ENCODE measurements at places on chromosomes 5 and 9.
A peak's percentile ranks its signal among the peaks of the same experiment; 100 is the strongest.

DNA sequence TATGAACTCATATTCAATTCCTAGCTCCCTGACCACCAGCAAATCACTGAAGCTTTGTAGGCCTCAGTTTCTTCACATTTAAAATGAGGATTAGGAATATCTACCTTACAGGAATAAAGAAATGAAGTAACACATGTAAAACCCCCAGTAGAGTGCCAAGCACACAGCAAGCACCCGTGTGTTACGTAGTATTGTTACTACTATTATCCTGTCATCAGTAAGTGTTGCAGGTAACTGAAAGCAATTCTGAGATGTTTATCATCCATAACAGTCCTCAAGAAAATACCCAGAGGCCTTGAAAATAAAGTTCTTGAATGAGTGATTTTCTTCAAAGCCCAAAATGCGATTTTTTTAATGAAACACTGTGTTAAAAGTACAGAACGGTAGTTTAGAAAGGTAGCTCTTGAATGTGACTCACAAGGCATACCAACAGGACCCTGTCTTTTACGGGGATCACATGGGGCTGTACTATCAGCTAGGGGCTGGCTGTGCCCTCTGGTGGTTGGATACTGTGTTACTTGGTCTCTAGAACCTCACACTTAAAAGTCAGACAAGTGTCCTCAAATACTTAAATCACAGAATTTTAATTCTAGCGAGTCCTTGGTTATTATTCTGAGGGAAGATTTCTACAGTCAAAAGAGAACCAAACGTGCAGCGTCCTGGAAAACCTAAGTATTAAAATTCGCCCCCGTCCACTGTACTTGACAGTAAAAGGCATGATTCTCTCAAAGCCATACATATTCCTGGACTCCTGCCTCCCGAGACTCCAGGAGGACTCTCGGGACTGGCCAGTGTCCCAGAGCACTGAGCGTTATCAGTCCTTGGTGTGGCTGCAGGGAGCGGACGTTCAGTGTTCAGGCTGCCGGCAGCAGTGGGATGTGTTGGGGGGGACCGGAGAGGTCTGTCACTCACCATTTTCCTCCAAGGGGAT lies 725 bp downstream of the NDUFB6 start:
- DNase-seq: peak; percentile 21

DNA sequence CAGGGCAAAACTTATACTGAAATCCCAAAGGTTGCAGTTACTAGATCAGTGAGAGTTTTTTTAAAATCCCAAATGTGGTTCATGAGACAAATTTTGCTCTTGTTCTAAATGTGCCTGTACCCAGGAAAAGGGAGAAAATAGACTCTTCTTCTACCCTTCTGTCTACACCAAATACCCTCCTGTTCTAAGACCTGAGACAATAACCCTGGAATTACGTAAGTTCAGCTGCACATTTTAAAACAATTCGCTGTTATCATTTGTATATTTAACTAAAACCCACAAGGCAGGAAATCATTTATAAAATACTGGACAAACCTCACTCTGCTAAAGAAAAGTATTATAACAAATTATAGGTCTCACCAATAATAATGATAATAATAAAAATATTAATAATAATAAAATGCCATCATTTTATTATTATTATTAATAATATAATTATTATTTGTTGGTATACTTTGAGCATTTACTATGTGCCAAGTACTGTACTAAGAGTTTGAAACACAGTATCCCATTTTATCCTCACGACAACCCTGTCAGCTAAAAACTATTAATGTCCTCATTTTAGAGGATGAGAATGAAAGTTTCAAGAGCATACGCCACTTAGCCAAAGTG lies 49.8 kb upstream of the AFAP1L1 start:
- no peak for DNase-seq

GRCh38 chr5:12661617-12662370 lies 757.5 kb upstream of the CTNND2 start:
- DNase-seq: no peak

- DNase-seq: no peak
These were observed 93.5 kb downstream of the GLDC start for GRCh38 chr9:6552033-6552432.

DNA sequence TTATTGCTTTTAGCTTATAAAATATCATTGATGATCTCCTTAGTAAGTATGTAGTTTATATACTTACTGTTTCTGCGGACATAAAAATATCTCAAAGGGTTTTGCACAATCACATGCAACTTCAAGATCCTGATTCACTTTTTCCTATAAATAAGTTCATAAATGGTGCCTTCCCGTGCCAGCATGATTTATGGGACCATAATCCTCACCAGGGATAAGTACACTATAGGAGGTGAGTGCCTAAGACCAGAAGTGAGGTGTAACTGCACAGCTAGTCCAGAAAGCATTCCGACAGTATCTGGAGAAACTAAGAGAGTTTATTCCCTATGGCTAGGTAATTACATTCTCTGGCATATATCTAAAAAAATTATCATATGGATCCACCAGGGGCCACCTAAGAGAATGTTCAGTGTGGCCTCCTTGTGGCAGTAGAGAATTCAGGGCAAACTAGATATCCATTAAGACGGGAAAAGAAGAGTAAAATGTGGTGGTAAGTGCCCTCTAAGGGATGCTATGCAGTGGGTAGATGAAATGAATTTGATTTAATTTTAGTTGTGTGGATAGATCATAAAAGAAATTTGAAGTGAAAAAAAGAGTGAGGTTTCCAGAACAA lies 402.5 kb upstream of the SLC24A2 start:
- no peak for DNase-seq

GRCh38 chr5:107476783-107477182 lies 194.0 kb downstream of the EFNA5 start:
- no peak for DNase-seq

- DNase-seq: no peak
These were observed 611.7 kb downstream of the NR2F1-AS1 start for GRCh38 chr5:92969191-92969780.

GRCh38 chr5:165272436-165272835 lies 1767.0 kb downstream of the MAT2B start:
- no peak for DNase-seq

DNA sequence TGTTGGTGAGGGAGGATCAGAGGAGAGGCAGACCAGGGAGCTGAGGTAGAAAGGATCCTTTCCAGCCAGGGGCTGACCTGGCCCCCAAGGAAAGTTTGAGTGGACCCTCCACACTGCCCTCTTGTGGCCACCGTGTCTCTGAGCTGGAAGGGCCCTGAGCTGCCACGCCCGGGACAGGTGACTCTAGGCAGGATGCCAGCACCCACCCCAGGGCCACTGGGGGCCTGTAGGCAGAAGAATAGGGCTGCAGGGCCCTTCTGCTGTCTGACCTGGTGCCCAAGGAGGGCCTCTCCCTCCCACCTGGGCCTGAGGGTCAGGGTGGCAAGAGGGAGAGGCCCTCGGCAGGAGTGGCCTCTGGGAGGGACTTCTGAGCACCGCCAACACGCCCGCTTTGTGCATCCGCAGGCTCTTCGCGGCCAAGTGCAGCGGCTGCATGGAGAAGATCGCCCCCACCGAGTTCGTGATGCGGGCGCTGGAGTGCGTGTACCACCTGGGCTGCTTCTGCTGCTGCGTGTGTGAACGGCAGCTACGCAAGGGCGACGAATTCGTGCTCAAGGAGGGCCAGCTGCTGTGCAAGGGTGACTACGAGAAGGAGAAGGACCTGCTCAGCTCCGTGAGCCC lies 76.8 kb downstream of the LMX1B start:
- peak; percentile 15 for DNase-seq

GRCh38 chr5:63573380-63573779 lies 388.9 kb downstream of the HTR1A start:
- DNase-seq: no peak

DNA sequence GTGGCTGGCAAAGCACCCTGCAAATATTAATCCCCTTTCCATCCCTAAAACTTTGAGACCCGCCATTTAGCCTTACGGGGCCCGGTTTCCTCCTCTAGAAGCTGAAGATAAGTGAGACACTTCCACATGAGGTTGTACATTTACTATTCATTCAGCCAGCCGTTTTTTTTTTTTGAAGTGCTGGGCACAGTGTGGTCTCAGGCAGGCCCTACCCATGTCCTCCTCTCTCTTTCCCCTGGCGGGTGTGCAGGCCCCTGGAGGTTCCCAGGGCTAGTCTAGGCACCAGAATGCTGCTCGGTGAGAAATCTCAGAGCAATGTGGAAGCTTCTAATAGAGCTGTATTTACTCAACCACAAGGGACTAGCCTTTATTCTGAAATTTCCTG lies 107.4 kb upstream of the LARP1 start:
- no peak for DNase-seq

DNA sequence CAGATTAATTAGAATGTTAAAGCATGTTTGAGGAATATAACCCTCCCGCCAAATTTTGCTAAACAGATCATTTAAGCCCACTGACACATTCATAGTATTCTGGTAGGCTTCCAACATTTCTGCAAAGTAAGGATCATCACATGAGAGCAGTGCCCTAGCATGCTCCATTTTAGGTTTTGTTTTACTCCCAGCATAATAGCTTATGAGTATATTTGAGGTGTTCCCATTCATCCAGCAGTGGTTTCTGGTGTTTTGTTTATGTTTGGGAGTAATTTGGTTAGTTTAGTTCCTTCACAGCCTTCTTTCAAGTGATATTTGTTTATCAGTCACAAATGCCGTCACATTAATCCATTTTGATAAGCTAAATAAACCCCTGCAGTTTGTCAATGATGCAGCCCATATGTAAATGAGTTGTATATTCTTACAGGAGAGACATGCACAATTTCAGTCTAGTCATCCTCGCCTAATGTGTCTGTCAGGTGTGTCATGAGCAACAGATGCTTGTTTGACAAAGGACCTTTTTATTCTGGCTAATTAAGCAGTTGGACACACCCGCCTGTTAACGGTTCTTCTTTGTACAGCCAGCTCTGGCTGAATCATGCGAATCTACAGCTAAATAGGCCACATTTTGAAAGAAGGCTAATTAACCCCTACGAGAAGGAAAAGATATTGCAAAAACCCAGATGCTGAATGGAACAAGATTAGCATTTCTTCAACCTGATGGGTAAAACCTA lies 124.4 kb downstream of the RFX3 start:
- no peak for DNase-seq

GRCh38 chr9:32940740-32941139 lies 60.7 kb downstream of the APTX start:
- DNase-seq: no peak

DNA sequence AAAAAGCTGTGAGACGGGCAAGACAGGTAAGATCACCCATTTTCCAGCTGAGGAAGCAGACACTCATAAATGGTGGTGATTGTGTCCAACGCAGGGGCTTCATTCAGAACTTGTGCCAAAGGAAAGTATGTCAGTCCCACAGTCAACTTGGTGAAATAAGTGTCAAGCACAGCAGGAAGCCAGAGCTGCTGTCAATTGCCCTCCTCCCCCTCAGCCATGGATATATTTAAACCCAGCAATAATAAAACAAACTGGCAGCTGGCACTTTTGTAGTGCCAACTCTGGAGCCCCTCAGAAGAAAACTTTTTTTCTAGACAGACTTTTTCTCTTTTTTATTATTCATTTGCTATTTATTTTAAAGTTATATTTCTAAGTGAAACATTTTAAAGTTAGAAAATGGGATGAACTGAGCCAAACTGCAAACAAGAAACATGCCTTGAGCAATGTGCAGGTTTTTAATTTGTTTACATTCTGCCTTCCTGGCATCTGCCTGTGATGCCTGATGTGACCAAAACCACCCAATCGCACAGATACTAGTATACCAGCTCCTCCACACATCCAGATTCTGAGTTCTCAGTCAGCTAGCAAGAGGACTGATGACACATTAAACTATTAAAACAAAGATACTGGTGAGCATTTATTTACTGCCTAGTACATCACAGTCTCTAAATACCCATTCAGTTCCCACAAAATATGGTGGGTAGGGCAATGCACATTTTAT lies 17.0 kb downstream of the DMAC1 start:
- DNase-seq: no peak

DNA sequence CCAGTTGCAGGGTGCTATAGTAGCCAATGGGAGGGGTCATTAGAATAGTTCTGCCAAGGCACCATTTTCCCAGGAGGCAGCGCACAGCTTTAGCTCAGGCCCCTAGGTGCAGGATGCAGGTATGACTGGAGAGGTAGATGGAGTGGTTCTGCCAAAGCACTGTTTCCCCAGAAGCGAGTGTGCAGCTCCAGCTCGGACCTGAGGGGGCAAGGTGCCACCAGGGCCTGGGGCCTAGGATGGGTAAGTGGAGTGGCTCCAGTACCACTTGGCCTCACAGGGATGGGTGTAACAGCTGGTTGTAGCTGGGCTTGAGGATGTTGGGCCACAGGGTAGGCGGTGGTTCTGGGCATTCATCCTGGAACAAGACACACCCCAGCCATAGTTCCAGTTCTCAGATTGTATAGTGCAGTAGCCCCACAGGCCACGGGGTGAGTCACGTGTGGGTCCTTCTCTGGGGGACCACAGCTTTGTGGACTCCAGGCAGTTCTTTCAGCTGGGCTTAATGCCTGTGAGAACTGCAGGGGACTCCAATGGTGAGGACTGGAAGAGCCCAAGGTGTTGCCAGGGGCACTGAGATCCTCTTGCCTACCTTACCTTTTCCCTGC lies 185.5 kb upstream of the ANKH start:
- DNase-seq: no peak

DNA sequence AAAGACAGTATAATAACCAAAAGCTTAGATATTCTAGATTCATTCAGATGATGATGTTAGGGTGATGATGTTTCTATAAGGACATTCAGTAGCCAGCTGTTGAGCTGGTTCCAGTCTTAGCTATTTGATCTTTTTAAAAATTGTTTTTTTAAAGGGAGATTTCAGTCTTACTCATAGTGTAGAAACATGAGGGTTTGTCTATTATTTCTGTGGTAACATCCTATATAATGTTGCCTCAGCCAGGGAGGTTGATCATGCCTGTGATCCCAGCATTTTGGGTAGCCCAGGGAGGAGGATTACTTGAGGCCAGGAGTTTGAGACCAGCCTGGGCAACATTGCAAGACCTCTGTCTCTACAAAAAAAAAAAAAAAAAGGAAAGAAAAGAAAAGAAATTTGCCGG lies 167.8 kb downstream of the DOCK2 start:
- no peak for DNase-seq

- no peak for DNase-seq
These were observed 62.9 kb upstream of the ZNF622 start for GRCh38 chr5:16528382-16529110.

- no peak for DNase-seq
These were observed 3.6 kb upstream of the NKX2-5 start for GRCh38 chr5:173238312-173239232.

DNA sequence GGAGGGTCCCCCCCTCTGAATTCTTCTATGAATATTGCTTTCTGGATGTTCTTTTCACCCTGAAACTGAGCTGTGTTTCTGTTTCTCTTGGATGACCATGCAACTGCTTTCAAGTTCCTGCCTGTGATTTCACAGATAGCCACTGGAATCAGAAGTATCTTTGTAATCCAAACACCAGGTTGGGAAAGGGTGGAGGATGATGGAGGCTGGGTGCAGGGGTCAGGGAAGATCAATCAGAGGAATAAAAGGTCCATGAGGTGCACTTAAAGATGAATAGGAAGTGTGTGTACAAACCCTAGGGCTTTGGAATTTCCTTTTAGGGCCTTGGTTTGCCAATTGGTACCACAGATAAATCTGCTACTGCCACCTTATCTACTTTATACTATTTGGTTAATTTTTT lies 68.2 kb upstream of the AGXT2 start:
- no peak for DNase-seq
